ENCODE measurements at places on chromosomes 3 and 15.

DNA sequence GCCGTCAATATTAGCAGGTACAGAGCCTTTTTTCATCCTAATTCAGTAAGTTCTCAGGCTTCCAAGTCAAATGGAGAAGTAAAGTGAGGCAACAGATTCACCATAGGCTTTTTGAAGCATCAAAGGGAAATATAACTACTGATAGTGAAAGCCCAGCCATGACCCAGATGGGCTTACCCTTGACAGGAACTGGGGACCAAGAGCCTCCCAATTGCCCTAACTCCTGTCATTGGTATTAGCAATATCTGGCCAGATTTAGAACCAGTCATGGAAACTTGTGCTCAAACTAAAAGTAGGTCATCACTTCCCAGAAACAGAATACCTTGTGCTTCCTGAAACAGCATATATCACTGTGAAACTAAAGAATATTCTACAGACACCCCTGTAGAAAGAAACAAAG lies 33.0 kb downstream of the NME9 start:
- no peak for DNase-seq

DNA sequence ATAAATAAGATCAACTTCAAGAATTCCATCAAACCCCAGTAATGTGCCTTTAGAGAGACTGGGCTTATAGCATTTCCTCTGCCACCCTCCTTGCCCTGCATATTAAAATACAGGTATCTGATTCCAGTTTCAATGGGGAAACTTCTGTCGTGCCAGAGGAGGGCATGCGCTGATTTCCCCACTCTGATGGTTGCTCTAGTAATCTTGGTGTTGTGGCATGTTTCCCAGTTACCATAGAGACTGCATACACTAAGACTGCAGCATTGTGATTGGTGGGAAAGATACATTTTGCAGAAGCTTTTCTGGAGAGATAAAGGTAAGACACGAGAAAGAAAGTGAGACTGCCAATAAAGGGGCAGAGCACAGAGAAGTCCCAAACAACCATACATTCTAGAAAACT lies 225.6 kb downstream of the TIGIT start:
- no peak for DNase-seq

- no peak for DNase-seq
Observed at GRCh38 chr3:53129344-53129743, 891 bp downstream of the RFT1 start.

GRCh38 chr3:144055604-144056003 lies 84.0 kb downstream of the DIPK2A start:
- no peak for DNase-seq

- DNase-seq: no peak
Observed at GRCh38 chr15:74826921-74827320, 494 bp downstream of the CPLX3 start.

DNA sequence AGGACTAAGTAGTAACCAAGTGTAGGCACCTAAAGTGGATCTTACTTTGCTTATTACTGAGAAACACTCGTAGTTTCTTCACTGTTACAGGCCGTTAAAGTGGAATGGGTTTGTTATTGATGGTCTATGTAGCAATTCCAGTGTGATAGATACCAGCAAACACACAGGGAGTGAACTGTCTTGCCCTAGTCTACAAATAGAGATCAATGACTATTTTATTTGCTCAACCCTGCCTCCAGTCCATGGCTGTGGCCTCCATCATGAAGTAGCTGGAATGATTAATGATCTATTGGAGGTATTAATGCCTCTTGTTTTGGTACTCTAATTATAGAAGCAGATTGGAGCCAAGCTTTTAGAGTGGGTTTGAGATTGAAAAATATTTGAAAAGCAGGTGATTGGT lies 362.7 kb upstream of the AZI2 start:
- DNase-seq: no peak

Measured in putamen (tissue), 1 donor.